ENCODE measurements at places on chromosomes 7 and 10. TPM values are rescaled to one million over a fixed set of nuclear protein-coding genes. Genes with fewer than 3 reads are reported as not detected.

The ZNF503 gene
- 8.3 TPM for total RNA-seq

The TMEM196 gene
- total RNA-seq = not detected

The EIF3B gene
- 192 TPM for total RNA-seq

The ARHGEF5 gene
- 3.1 TPM for total RNA-seq

The CELF2 gene
- total RNA-seq = 2.7 TPM

The POU6F2 gene
- total RNA-seq = 0.86 TPM

The LIPM gene
- total RNA-seq = not detected

The CPED1 gene
- 143 TPM for total RNA-seq

The DNAJC1 gene
- 94.1 TPM for total RNA-seq

The UFSP1 gene
- total RNA-seq = 9.3 TPM

The STOX1 gene
- 0.43 TPM for total RNA-seq

The BAZ1B gene
- 57.3 TPM for total RNA-seq

The RBP4 gene
- not detected for total RNA-seq

The NKX6-2 gene
- not detected for total RNA-seq

The RAMP3 gene
- not detected for total RNA-seq

The H2BK1 gene
- not detected for total RNA-seq

The PAPOLB gene
- under 0.01 TPM for total RNA-seq

The METTL27 gene
- 2.4 TPM for total RNA-seq

The KNDC1 gene
- total RNA-seq = under 0.01 TPM

The C1QL3 gene
- not detected for total RNA-seq

The MUC12 gene
- total RNA-seq = 0.43 TPM

The PSMA2 gene
- total RNA-seq = 56.5 TPM

The C10orf62 gene
- not detected for total RNA-seq

The STAG3 gene
- 0.44 TPM for total RNA-seq

The CFAP43 gene
- total RNA-seq = not detected

The MOGAT3 gene
- total RNA-seq = not detected

The JCAD gene
- total RNA-seq = 10.2 TPM

The ZKSCAN1 gene
- total RNA-seq = 31.9 TPM

The PRXL2A gene
- 33.0 TPM for total RNA-seq

The HGF gene
- 282 TPM for total RNA-seq

The POLR2J2 gene
- total RNA-seq = 7.7 TPM

The KLF14 gene
- total RNA-seq = 0.22 TPM

The FBXL13 gene
- total RNA-seq = 1.1 TPM

The TRIM50 gene
- total RNA-seq = not detected

The C10orf53 gene
- not detected for total RNA-seq

The AGK gene
- total RNA-seq = 34.6 TPM

The CC2D2B gene
- total RNA-seq = not detected

All from placental pericyte (primary cell).